ENCODE measurements at places on chromosomes 4 and X.
A peak's percentile ranks its signal among the peaks of the same experiment; 100 is the strongest.

DNA sequence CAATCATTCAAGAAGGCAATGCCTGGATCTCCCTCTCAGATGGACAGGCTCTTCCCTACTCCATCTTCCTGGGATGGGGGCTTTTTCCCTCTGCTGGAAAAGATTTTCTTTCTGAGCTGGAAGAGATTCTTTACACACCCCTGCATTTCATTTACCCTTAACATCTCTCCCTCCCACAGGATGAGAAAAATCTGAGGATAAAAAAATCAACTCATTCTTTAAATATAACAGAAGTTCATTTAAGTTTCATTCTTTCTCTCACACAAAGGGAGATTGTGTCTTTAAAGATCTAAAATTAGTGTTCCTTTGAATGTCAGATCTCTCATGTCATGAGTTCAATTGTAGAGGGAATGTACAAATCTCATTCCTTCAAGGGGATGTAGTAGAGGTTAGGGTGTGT, 109.0 kb downstream of the ZNF518B start:
- no peak for DNase-seq

DNA sequence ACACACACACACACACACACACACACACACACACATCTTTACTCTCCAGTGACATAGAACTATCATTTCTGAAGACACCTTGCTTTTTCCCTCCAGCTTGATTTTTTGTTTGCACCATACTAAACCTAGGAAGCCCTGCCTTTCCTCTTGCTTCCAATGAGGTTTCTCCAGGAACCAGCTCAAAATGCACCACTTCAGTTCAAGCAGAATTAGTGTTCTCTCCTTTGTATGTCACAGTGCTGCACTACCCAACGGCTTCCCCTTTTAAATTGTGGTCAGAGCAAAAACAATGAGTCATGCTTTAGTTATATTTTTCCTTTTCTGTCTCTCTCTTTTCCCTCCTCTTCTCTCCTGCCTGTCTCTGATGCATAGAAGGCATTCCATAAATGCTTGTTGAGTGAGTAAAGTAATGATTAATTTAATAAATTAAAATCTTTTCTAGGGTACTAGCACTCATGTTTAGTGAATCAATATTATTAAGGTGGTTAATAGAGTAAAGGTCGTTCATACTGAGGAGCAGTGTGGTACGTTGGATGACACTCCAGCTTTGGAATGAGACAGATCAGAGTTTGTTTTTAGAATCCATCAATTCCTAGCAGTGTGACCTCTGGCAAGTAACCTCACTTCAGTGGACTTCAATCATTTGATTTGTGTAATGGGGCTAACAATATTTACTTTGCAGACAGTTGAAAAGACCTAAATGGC, 5.9 kb downstream of the RTL3 start:
- DNase-seq = no peak

- no peak for DNase-seq
Measured at GRCh38 chr4:126973201-126973600, 659.6 kb upstream of the INTU start.

DNA sequence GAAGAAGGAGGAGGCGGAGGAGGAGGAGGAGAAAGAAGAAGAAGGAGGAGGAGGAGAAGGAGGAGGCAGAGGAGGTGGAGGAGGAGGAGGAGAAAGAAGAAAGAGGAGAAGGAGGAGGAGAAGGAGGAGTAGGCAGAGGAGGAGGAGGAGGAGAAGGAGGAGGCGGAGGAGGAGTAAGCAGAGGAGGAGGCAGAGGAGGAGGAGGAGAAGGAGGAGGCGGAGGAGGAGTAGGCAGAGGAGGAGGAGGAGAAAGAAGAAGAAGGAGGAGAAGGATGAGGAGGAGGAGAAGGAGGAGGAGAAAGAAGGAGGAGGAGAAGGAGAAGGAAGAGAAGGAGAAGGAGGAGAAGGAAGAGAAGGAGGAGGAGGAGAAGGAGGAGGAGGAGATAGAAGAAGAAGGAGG, 19.9 kb downstream of the MRFAP1 start:
- DNase-seq = no peak

DNA sequence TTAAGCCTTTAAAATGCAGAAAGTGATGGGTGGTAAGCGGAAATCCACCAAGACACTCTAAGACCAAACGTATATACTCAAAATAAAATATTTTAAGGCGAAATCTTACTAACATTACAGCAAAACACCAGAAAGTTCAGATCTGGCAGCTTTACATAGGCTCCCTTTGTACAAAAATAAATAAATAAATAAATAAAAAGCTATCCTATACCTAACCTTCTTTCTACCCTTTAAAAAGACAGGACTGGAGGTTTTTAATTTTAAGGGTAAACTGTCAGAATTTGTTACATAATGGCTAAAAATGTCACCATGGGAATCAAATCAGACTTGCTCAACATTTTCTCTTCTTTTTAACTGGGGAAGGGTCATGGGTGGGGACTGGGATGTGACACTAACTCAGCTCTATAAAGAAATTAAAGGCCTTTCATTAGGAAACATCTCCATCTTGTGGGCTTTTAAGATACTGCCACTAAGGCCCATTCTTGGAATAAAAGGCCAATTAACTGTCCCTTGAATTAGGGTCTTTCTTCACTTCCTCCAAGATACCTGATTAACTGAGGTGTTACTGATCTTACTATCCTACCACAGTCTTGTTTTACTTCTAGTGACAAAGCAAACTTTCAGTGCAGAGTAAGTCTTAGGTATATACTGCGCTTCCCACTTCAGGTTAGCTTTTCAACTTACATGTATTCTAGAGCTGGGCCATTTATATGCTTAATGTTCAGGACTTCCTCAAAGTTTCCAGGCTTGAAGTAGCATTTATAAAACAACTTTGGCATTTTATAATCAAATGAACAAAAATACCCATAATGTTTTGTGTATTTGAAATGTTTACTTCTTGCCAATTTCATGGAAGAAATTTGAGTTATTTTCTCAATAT, 13.3 kb downstream of the HNRNPD start:
- DNase-seq = peak; percentile 25

DNA sequence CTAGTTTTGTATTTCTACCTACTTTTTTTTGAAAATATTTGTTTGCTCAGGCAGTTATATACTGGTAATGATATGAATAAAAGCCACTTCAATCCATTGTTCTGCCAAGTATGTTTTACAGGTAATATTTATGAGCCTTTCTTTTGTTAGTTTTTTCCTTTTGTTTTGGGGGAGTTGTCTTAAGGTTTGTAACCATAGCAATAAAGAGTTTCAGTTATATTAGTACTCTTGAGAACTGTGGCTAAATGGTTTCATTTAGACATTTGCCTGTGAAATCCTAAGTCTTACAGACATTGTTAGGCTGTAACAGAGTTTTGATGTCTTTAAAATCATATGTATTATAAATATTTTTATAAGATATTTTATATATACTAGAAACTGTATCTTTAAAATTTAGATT, 150.1 kb downstream of the DIPK2B start:
- DNase-seq = no peak

- DNase-seq = peak; percentile 73
Measured at GRCh38 chr4:152063621-152064240, 302.9 kb upstream of the GATB start.

DNA sequence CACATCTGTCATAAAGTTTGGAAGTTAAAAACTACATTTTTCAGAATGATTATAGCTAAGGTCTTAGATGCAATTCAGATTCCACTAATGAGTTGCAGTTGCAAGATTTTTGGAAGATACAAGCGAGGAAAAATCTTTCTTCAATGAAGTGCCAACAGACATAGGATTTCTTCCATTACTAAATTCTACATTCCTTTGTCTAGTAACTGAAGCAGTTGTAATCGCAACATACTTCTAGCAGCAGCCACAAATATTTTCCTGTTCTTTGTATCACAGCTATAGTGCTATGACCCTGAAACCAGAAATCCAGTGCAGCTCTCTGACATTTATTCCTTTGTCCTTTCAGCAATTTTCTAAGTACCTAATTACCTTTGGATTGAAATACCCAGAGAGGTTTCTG, 225.2 kb upstream of the SLIT2 start:
- no peak for DNase-seq

GRCh38 chrX:9420275-9421265, 44.3 kb upstream of the TBL1X start:
- no peak for DNase-seq

GRCh38 chr4:39169426-39169825, 12.9 kb upstream of the WDR19 start:
- no peak for DNase-seq

- no peak for DNase-seq
Measured at GRCh38 chr4:40858962-40859361, 109.2 kb downstream of the NSUN7 start.

- DNase-seq = no peak
Measured at GRCh38 chr4:134202166-134202956, 772 bp upstream of the PABPC4L start.
